ENCODE measurements at places on chromosomes 16 and 17.

DNA sequence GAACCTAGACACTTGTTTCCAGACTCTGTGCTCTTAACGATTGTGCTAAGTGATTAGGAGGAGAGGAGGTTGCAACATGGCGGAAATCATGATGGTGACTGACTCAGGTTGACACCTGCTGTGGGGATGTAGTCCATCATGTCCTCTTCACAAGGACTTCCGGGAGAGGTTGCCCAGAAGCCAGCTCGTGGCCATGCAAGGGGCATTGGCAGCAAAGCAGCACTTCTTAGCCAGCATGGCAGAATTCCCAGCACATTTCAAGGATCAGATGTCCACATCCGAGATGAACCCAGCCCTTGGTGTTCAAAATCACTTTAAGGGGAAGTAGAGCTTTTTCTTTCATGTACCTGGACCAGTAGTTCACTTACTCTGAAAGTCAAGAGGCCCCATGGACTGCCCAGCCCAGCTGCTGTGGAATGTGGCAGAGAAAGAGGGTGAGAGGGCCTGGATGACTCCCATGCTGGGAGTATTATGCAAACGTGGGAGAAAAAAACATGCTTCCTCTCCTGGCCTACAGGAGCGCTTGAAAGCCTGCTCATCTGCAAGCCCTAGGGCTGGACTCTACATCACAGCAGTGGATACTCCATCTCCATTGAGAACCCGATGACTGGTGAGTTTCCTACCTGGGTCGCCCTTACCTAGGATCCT, 65.5 kb downstream of the IRX6 start:
- DNase-seq = no peak

DNA sequence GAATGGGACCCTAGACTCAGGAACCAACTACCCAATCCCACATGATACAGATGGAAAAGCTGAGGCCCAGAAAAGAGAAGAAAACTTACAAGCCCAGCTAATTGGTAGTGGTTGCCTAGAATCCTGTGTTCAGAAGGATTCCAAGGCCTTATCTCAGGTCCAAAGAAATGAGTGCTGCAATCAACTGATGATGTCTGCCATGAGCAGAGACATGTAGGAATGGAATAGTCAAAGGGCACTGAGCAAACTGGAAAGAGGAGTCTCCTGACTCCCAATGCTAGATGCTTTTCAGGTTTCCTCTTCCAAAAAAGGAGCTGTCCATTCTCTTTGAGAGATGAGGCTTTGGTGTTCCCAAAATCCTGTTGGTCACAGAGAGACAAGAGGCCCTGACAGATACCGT, 210.6 kb downstream of the ZNF423 start:
- DNase-seq = no peak

- no peak for DNase-seq
These were observed 11.7 kb upstream of the COX10 start for GRCh38 chr17:14057591-14057990.

- no peak for DNase-seq
These were observed 16.5 kb upstream of the TMEM92 start for GRCh38 chr17:50257676-50258224.

GRCh38 chr16:82344157-82344556, 174.1 kb upstream of the MPHOSPH6 start:
- peak; percentile 22 for DNase-seq

GRCh38 chr17:58305626-58306025, 23.0 kb downstream of the TSPOAP1 start:
- no peak for DNase-seq

GRCh38 chr17:54864636-54865356, 35.9 kb upstream of the TOM1L1 start:
- DNase-seq = no peak

DNA sequence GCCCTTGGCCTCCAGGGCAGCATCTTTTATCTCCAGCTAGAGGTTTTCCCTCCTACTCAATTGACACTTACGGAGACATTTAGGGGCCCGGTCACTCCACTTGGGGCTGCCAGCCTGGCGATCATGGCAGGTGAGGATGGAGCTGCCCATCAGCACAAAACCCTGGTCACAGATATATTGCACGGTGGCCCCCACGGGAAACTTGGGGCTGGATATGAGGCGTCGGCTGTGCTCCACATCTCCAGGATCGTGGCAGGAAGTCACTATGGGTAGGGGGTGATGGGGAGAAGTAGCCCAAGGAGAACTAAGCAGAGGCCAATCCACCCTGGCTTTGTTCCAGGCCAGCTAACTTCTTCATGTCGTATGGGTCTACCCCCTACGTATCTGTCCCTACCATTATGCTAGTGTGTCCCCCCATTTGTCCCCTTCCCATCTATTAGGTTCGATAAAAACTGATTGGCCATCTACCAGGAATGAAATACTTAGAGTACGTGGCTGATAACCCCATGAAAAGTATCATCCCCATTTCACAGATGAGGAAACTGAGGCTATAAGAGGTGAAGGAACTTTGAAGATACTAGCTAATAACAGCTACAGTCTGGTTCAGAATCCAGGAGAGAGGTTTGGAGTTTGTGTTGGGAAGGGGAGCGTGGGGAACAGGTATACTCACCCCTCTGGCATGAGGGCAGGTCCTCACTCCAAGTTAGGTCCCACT, 6.1 kb upstream of the PHF12 start:
- no peak for DNase-seq

DNA sequence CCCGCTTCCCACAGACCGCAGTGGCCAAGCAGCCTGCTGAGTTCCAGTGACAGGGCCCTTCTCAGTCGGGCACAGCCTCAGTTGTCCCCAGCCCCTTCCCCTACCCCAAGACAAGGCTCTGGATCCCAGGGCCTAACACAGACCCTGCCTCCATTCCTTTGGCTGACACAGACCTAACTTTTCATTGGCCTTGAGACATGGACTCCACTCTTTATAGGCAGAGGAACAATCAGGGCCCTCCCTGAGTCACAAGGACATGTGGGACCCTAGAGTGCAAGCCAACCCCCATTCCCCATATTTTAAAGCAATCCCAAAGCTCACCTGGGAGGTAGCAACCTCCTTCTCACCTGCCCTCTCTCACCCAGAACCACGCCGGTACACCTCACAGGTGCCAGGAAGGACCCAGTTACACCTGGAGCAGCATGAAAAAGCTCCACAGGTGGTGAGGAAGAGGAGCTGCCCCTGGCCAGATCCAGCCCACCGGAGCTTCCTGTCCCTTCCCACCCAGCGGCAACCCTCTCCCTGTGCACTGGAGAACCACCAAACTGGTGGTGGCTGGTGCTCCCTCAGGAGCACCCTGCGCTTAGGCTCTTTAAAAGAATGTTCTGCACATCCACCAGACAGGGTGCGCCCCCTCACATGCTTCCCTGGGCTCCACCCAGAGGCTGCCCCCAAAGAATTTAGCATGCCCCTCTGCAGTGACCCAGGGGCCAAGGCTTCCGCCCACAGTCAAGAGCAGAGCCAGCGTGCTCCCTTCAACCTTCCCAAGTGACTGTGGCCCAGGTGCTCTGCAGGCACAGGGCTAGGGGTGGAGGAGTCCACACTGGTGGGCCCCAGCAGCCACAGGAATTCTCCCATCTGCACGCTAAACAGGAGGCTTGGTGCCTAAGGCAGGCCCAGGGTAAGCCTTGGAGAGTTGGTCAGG, 3.4 kb downstream of the MNT start:
- no peak for DNase-seq

- peak; percentile 49 for DNase-seq
These were observed at the start of gene WFDC1 for GRCh38 chr16:84294531-84295142. TSS of gene WFDC1 (plus strand) at chr16:84294878. CDS start at chr16:84294972, 94 bp downstream.

- no peak for DNase-seq
These were observed 12.0 kb downstream of the HS3ST6 start for GRCh38 chr16:1906055-1906845.

DNA sequence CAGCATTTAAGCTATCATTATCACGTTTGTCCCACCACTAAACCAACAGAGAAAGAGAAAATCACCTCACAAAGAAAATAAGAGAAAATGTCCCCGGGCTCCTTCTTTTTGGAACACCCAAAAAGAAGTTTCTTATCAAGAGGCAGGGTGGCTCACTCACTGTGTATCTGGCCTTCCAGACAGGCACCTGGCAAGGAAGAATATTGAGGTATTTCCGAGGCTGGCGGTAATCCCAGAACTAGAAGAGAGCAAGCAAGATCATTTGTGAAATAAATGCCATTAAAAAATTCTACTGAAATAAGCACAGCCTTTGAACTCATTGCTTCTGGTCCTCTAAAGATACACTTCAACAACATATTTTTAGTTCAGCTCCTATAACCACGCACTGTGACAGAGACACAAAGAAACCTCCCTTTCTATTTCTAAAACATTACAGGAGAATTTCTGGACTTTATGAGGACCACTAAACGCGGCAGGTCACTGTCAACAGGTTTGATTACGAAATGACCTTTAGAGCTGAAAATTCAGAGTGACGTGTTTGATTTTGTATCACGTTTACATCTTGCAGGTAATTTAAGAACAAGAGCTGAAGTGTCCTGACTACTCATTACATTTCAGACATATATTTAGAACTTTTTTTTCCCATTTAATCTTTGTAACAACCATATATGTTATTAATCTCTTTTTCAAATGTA, 61.0 kb downstream of the WDR59 start:
- DNase-seq = no peak

GRCh38 chr17:64920419-64921172, 1.3 kb upstream of the LRRC37A3 start:
- DNase-seq = peak; percentile 38

DNA sequence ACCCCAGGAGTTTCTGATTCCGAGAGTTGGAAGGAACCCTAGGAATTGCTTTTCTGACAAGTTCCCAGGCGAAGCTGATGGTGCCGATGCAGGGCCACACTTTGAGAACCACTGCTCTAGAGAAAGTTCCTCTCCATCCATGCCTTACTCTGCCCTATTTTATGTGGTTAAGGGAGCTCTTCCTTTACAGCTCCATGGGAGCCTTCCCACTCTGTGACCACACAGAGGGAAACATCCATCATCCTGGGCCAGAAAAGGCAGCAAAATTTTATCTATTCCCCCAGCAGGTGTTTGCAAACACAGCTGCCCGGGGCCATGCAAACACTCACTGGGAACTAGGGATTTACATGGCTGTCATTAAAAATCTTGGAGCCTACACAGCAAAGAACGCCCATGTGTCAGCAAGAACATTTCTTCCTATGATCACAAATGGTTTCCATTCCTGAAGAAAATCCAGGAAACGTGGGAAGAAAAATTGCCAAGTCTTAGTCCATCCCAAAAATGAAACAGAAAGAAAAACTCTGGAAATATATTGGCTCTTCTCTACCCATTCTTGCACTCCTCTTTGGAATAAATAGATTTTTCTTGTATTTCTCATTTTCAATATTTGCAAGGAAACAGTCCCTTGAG, 252.7 kb downstream of the PMP22 start:
- no peak for DNase-seq

- DNase-seq = peak; percentile 68
These were observed 697 bp downstream of the CTF1 start for GRCh38 chr16:30896889-30897733.

- DNase-seq = no peak
These were observed 401.1 kb downstream of the UTP18 start for GRCh38 chr17:51661403-51661802.

- DNase-seq = no peak
These were observed 95.6 kb downstream of the STXBP4 start for GRCh38 chr17:55063885-55064874.

- peak; percentile 25 for DNase-seq
These were observed 375.0 kb upstream of the RBFOX1 start for GRCh38 chr16:6957681-6958080.

- DNase-seq = no peak
These were observed 65.6 kb upstream of the HS3ST4 start for GRCh38 chr16:25626172-25626571.

DNA sequence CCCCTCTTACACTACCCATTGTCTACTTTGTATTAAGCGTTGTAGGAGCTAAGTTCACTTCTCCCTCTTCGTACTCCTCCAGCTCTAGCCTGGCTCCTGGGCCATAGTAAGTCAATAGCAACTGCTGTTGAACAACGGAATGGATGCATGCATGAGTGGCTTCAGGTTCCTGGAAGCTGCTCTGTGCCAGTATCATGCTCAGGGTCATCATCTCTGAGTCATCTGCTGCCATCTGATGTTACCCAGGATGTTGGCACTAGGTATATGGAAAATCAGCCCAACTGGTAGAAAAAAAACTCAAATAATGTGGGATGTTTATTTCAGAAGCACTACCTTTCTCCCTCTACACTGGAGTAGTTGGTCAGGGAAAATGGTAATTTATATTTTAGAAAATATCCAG, 536.8 kb downstream of the NPIPA7 start:
- no peak for DNase-seq

- no peak for DNase-seq
These were observed 60.4 kb downstream of the GPRC5B start for GRCh38 chr16:19824216-19824615.

GRCh38 chr17:57809879-57810278, 40.0 kb downstream of the MRPS23 start:
- no peak for DNase-seq

- no peak for DNase-seq
These were observed 145.2 kb downstream of the SDK2 start for GRCh38 chr17:73498886-73499554.

DNA sequence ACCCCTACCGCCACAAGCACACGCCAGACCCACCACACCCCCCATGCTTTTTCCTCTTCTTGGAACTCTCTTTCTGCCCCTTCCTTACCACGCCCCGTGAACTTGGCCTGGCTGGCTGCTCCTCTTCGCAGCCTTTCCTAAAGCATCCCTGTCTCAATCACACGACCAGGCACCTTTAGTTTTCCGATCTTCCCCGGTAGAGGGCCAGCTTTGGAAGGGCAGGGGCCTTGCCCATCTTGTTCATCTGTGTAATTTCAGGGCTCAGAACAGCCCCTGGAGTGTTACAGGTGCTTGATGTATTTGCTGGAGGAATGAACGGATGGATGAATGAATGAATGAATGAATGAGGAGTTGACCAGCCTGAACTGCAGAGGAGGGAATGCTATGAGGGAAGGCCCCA, 3.7 kb downstream of the SPPL2C start:
- no peak for DNase-seq

- DNase-seq = peak; percentile 85
These were observed 19.4 kb upstream of the UBE2I start for GRCh38 chr16:1290063-1290501.

DNA sequence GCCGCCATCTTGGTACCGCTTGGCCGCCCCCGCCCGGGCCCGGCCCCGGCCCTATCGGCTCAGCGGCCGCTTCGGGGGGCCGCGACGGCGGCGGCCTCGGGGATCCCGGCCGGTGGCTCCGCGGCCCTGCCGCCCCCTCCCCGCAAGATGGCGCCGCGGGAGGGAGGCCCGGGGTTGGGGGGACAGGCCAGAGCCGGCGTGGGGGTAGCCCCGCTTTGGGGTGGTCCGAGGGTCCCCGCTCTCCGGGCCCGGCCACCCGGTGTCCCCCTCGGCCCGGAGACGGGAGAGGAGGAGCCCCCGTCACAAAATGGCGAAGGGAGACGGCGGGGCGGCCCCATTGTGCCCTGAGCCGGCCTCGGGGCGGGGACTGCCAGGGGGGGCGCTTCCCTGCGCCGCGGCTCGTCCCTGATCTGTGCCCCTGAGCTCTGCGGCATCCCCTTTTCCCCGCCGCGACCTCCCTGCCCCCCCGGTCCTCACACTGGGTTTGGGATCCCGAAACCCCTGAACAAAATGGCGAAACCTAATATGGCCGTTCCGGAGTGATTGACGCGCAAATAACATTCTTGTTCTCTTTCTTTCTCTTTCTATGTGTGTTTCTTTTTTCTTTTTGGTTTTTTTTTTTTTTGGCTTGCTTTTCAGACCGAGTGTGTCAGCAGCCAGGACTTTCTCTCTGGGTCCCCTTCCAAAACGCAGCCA, 986 bp downstream of the HAPSTR1 start:
- DNase-seq = peak; percentile 59

- DNase-seq = no peak
These were observed 169.3 kb downstream of the RAB11FIP4 start for GRCh38 chr17:31560616-31561235.

GRCh38 chr17:8611137-8611536, 19.4 kb downstream of the MYH10 start:
- DNase-seq = no peak
